ENCODE measurements at places on chromosomes 6 and 20.

GRCh38 chr6:131954059-131954774 lies 3.0 kb upstream of the CCN2 start:
- no peak for DNase-seq

- DNase-seq, result no peak
These were observed 773 bp downstream of the SMAP1 start for GRCh38 chr6:70668499-70668812.

- no peak for DNase-seq
These were observed 131.8 kb upstream of the BEND3 start for GRCh38 chr6:107246972-107247615.

DNA sequence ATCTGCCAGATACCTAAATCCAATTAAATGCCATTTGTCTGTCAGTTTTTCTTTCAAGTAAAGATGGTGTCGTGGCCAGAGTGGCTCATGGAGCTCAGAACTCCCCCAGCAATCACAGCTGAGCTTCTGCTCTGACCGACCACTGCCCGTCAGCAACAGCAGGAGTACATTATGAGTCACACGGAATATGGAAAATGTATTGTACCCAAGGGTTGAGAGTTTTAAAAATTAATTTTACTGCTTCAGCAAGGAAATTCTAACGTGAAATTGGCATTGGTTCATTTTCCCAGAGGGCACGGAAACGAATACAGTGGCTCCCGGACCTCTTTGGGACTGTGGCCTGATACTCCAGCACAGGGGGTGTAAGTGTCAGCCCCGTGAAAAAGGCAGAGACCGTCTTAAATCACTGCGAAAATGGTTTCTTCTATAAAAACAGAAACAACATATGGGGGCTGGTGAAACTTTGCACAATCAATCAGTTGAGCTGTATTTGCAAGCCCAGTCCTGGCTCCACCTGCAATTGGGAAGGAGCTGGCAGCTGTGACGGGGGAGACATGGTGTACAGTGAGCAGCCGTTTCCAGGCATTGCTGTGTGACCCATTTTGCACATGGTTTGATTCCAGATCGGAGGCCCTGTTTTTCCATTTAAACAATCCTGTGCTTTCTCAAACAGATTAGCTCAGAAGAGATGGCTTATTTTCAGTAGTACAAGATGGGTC lies 12.8 kb downstream of the NPEPL1 start:
- DNase-seq, result no peak

DNA sequence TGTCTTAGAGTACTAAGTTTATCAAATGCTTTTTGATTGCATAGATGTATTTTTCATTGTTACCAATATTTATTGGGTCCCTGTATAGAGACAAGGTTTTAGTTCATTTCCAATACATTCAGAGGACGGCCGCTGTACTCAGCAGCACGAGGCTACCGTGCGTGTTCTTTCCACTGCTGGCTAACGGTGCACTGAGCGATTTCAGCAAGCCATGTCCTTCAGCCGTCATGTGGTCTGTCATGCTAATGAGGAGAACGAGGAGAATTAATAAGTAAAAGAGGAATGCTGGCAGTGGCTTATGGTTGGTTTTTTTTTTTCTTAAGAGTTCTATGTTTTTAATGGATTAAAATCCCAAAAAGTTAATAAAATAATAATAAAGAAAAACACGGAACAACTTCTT lies 253.6 kb downstream of the ARID1B start:
- DNase-seq, result no peak

GRCh38 chr6:130018744-130019325 lies 454 bp downstream of the L3MBTL3 start:
- DNase-seq, result no peak

DNA sequence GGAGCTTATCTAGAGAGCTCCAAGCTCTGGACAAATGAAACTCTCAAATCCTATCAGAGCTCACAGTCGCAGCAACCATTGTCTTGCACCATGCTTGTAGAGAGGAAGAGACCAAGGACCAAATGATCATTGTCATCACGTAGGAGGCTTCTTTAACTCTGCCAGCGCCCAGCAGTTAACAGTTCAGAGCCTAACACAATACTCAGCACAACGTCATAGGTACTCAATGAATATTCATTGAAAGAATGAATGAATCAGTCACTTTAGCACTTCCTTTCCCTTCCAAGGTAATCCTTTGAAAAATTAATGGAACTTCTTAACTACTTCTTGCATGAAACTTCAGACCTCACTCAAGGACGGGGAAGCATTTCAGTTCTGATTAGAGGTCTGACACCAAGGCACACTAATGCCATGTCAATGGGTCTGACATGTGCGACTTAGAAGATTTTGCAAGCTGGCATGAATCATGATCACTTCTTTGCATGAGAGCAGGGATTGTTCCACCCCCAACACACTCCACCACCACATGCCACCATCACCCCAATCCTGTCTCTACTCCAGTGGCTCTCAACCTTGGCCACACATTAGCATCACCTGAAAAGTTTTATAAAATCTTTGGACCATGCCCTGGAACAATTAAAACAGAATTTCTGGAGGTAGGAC lies 45.1 kb downstream of the KHDC1L start:
- DNase-seq, result no peak

- no peak for DNase-seq
These were observed 347.0 kb upstream of the HSF2 start for GRCh38 chr6:122052346-122052900.

DNA sequence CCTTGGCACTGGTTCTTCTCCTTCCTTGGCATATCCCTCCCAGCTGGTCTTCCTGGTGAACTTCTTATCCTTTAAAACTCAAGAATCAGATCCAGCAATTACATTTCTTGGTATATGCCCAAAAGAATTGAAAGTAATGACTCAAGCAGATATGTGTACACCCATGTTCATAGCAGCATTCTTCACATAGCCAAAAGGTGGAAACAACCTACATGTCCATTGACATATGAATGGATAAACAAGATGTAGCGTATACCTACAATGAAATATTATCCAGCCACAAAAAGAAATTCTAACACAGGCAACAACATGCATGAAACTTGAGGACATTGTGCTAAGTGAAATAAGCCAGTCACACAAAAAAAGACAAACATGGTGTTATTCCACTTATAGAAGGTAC lies 103.7 kb upstream of the NT5E start:
- no peak for DNase-seq

DNA sequence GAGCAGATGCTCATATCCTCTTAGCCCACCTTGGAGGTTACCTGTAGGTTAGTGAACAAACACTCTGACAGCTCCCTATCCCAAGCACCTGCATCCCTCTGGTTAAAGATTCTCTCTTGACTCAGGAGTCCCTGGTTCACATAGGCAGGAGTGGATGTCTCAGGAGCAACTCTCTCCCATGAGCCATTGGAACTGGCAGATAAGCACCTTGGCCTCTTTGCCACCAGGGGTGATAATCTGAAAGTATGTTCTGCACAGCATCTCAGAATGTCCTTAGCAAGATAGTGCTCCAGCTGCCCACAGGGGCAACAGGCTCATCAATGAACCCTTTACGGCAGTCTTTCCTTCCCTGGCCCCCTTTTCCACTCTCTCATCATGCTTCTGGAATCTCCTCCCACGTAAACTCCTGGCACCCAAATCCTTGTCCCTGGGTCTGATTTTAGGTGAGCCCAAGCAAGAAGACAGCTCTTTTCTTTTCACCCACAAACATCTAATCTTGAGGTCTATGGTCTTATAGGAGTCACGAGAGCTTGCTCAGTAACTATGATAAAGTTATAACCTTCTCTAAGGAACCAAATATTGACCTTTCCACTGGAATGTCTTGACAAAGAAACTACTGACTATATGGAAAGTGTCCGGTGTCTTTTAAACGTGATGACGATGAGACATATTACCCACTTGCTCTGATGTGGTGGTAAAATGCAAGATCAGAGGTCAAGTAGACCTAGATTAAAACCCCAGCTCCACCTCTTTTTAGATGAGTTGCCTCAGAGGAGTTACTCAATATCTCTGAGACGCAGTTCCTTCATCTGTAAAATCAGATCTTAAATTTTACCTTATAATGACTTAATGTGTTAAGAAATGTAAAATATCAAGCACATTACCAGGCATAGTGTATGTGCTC lies 39.8 kb upstream of the ISM1 start:
- DNase-seq, result no peak

GRCh38 chr20:35303735-35304491 lies 11.7 kb upstream of the FAM83C start:
- peak; percentile 63 for DNase-seq

- no peak for DNase-seq
These were observed 135.1 kb upstream of the COL21A1 start for GRCh38 chr6:56382416-56382940.

- DNase-seq, result no peak
These were observed at the start of gene PLA2G7 for GRCh38 chr6:46734867-46735719. Gene PLA2G7 (minus strand): TSS chr6:46735375. CDS start chr6:46722891, 12,484 bp downstream.

DNA sequence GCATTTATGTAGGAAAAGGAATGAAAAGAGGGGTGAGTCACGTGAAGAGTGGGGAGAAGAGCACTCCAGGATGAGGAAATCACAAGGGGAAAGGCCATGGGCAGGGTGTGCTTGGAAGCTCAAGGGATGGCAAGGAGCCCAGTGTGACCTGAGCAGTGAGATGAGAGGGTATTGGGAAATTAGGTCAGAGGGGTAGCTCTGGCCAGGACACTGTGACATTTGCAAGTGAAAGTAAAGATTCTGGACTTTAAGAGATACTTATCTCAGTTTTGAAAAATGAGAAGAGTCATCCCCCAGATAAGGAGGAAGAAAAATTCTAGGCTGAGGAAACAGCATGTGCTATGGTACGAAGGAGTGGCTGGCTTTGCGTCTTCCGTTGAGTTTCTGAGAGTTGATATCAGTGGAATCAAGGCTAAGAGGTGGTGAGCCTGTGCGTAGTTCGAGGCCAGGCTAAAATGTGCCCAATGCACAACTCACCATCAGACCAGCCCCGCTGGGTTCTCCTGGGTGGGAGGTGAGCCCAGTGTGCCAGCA lies 79.9 kb downstream of the GCLC start:
- DNase-seq, result no peak

DNA sequence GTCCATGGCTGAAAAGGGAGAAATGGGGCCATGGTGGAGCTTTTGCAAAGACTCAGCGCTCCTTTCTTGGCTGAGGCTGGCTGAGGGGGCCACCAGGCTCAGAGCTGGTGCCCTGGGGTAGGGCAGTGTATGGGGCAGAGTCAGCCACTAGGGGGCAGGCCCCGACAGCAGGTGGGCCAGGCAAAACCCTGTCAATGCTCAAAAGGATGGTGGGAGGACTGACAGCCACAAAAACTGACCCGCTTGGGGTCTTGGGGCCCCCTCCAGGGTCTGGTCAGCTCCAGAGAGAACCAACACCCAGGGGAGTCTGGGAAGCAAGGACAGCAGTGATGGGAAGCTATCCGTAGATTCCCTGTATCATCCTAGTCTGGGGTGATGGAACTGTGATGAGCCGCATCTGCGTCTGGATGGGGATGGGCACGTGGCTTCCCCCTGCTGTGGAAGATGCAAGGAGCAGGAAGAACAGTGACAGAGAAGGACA lies 306.9 kb downstream of the DHX35 start:
- DNase-seq, result no peak

DNA sequence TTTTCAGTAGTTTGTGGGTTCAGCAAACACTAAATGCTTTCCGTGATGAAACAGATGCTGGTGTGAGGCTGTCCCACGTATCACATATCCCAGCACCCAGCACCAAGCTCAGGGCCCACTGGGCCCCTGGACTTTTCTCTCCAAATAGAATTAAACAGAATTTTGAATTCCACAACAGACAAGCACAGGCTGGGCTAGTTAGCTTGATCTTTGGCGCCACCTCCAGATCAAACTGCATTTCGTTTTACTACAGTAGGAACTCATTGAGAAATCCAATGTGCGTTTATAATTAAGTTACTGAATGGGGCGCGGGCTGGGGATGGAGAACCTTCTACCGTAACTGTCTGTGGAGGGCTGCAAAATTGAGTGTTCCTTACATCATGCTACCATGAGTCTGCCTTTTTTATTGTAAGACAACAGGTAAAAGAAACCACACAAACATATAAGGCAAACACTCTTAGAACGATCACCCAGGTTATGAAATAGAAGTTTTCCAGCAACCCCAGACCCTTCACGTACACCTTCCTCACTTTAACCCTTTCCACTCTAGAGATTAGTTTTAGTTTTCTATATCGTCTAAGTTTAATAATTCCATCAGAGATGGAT lies 107.8 kb downstream of the ZFP64 start:
- DNase-seq, result no peak

GRCh38 chr6:130229645-130230044 lies 6.9 kb upstream of the SAMD3 start:
- no peak for DNase-seq

GRCh38 chr20:20658871-20659431 lies 53.5 kb downstream of the RALGAPA2 start:
- no peak for DNase-seq

DNA sequence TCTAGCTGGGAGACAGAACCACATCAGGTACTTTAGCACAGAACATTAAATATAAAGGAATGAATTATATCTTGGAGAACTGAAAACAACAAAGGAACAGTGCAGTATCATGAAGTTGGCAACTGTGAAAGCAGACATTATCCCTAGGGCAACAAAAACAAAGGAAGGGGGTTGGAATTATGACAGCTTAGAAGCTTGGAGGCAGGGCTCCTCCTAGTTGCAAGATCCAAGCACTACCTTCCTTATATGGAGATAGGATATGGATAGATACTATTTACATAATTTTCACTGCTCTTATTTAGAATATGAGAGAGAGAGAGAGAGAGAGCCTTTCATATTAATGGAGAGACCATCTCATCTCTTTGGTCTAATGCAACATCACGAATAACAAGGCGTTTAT lies 27.0 kb downstream of the TMEM14A start:
- DNase-seq, result no peak

DNA sequence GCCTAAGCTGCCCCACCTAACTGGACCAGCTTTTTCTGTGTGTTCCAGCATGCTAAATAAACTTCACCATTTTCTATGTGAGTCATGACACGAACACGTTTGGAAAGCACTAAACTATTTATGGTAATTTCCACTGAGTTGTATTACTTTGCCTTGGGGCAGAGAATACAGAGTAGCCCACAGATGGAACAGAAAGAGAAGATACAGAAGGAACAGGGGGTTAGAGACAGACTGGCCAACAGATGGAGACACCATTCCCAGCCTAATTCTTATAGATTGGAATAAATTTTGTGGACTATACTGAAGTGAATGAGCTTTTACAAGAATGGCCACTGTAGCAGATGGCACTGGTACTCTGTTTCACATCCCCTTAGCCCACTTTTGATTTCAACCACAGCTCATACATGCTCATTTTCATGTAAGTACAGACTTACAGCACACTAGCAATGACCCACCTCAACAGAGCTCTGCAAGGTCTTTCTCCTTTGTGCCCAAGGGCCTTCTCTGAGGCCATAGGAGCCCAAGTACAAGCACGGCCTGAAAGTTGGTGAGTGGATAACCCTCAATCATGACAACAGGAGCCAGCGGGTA lies 13.1 kb upstream of the NT5DC1 start:
- DNase-seq, result no peak

- DNase-seq, result no peak
These were observed 187.2 kb upstream of the SOX4 start for GRCh38 chr6:21406316-21406715.

- DNase-seq, result no peak
These were observed 49.9 kb downstream of the BMP5 start for GRCh38 chr6:55825402-55826051.

GRCh38 chr6:96755096-96755495 lies 82.2 kb downstream of the GPR63 start:
- no peak for DNase-seq
